ENCODE measurements at places on chromosomes 2 and 18.

GRCh38 chr18:48295586-48296311 is 113.4 kb downstream of the ZBTB7C start:
- DNase-seq = no peak

DNA sequence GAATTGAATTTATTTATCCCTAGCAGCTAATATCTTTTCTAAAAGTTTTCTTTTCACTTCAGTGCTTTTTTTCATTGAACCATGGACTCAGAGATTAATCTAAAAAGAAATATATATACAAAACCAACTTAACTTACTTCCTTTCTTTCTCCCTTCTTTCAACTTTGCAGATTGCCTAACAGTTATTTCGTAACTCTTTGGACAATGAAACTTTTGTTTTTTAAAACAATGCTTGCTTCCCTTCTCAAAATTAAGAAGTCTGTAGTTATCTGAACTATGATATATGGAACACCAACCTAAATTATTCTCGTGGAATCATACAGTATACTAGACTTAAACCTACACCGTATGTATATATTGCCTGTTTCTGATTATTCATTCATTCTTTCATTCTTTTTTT is 62.9 kb downstream of the MIB1 start:
- DNase-seq = no peak

DNA sequence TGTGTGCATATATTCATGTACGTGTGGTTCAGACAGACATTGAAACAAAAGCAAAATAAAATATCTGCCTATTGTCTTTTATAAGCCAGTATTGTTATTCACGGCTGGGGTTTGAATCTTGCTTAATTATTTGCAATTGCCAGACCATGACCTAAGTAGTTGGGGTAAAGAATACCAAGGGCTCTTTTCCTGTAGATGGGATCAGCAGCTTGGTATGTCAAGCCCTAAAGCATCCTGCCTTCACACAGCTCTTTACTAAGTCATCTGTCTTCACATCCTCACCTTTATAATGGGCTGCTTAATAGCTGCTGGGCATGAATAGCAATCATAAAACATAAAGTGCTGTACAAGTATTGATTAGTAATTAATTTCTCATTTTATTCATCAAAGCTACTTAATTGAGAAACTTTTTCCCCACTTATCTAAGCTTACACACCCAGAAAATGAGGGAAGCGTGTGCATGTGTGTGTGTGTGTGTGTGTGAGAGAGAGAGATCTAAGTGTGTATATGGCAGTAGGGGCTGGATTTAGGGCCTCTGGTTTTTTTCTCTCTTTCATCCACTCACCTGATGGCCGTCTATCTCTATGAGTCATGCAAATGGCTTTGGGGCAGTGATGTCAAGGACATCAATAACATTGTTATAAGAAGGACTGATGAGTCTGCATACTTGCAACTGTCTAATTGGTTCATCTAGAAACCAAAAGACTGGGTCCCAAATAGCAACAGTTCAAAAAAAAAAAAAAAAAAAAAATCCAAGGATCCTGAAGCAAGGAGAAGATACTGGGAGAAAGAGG is 244.1 kb upstream of the TNP1 start:
- DNase-seq = no peak

- DNase-seq = no peak
These were observed 161.0 kb downstream of the TPGS2 start for GRCh38 chr18:36667811-36668210.

DNA sequence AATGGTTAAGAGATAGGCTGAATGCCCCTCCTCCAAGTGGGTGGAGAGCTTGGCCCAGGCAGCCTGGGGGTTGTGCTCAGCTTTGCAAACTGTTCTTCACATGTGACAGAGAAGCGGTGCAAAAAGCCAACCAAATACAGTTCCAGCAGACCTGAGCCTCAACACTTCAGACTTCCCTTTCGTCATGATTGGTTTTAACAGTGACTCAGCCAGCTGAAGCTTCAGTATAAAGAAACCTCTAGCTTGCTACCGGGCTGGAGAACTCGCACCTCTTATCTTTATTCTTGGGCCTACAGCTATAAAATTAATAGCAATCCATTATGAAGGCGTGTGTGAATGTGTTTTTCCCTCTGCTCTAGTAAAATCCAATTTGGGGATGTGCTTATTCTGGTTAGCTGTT is 20.0 kb downstream of the SETBP1 start:
- no peak for DNase-seq

DNA sequence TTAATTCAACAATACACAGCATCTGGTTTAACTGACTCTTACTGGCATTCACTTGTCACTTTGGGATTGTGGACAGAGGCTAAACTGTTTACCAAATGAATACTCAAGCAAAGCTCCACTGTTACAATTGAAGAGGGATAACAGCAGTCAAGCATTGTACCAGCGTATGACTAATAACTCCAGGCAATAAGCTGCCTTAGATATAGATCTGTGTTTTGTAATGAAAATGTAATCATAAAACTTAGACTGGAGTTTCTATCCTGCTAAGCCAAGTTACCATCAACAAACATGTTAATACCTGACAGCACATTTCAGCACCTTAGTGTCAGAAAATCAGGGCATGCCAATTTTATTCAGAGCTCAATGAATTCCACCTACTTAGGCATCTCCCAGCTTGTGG is 889.5 kb downstream of the EPHA4 start:
- DNase-seq = no peak

DNA sequence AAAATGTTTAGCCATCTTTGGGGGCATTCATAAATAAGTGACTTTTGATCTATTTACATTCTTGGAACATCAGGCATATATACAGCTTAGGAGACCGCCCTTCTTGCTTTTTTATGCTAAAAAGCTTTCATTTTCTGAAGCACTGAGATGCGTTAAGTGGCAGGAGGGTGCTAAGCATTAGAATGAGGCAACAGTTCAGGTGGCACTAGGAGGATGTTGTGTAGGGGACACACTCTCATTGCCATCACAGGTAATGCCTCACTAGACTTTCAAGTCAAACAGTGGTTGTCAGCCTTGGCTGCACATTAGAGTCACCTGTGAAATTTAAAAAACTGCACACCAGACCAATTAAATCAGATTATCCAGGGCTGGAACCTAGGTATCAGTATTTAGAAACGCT is 39.1 kb downstream of the EHBP1 start:
- no peak for DNase-seq

GRCh38 chr2:170031288-170031687 is 146.7 kb upstream of the MYO3B start:
- no peak for DNase-seq

- DNase-seq = peak; percentile 21
These were observed 44.8 kb upstream of the KDM3A start for GRCh38 chr2:86396291-86396785.

- DNase-seq = no peak
These were observed 159.0 kb downstream of the METTL4 start for GRCh38 chr18:2412281-2412680.

DNA sequence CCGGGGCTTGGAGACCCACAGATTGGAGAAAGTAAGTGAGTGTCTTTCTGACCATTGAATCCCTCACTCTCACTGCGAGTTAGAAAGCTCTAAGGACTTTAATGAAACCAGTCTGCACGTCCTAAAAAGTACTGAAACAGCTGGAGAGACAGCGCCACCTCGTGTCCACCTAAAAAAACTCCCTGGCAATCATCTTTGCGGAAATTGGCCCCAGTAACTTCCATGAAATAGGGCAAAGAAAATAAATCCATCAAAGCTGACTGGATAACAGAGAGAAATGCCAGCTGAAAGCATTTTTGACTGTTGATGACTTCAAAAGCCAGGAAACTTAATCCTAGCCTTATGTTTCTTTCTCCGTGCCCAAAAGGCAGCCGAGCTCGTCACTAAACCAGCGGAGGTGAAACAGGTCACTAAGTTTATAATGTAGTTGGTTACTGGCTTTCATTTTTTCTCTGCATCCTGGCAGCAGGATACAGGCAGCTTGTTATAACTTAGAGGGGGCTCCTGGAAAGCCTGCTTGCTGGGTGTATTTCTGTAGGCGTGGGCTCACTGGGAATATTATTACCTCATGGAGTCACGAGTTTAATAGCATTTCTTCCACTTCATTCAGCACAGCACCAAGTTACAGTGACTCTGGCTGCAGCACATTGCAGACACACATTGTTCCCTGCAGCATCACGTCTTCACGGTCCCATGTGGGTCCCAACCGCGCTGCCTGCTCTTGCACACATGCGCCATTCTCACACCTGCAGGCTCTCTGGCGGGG is 266.5 kb downstream of the HRH4 start:
- peak; percentile 44 for DNase-seq

DNA sequence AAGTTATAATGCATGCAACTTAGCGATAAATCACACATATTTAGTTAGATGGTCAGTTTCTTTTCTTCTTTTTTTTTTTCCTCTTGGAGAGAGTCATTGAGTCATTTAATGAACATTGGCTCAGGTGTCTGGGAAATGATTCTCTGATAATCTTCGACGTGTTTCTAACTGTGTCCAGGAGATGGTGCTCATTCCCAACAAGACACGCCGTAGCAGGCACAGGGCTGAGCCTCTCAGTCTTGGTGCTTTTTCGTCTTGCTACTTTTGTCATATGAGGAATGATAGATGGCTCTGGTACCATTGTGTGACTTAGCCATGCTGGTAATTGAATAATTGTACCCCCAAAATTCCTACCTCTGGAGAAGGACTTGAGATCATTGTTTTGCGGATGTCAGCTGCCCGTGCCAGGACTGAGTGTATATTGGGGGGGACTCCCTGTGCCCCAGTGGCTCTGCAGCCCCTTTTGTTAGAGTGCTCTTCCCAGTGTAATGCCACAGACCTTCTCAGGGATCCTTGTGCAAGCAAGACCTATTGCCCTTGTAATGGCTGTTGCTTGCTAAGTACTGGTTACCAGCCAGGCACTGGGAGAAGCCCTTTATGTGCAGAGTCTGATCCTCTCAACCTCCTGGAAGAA is 107.6 kb upstream of the CYRIA start:
- DNase-seq = peak; percentile 24

DNA sequence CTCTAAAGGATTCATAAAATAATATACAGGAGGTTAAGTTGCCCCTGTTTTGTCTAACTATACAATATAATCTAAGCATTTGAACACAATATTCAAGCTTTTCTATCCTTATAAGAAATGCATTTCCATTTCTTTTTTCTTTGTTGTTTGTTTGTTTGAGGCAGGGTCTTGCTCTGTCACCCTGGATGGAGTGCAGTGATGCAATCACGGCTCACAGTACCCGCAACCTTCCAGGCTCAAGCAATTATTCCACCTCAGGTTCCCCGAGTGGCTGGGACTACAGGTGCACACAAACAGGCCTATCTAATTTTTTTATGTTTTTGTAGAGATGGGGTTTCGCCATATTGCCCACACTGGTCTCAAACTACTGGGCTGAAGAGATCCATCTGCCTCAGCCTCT is 307.8 kb downstream of the ZNF804A start:
- DNase-seq = no peak

GRCh38 chr2:76448956-76449355 is 738.2 kb upstream of the GCFC2 start:
- no peak for DNase-seq

DNA sequence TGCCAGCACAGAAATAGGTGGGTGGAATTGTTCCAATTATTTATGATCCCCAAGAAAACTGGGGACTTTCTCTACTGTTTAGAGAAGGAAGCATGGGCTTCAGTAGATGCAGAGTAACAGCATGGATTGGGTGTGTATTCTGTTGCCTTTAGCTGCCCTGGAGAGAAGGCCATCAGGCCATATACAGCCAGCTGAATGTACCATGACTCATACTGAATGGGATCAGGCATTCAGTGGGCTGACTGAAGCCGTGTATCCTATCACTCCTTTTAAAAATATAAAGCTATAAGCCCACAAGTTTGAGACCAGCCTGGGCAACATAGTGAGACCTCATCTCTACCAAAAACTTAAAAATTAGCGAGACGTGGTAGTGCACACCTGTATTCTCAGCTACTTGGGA is 16.7 kb upstream of the PLEKHM3 start:
- peak; percentile 63 for DNase-seq

GRCh38 chr2:32064713-32065112 is 1.4 kb downstream of the SPAST start:
- DNase-seq = no peak

DNA sequence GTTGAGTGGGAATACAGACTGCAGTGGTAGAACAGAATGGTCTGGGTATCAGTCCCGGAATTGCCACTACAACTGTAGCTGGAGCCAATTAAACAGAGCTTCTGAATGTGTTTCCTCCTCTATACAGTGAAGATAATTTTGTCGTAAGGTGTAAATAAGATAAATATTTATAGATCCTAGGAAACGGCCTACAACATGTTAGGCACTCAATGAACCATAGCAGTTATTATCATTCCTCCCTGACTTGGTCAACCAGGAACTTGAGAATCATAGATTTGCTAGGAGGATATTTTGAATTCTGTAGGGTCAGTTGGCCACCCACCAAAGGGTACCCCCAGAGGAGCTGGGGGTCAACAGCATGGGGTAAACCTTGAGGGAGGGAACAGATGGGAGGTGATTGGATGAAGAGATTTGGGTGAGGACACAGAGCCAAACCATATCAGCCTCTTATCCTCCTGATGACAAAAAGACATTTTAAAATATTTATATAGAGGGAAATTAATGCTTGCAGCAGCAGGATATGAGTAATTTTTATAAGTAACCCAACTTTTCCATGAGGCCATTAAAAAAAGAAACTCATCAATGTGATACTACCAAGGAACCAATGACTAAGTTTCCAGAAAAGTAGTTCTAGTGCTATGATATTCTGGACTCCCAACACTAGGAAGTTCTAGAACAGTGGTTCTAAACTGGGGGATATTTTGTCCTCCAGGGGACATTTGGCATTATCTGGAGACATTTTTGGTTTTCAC is 4.0 kb downstream of the DHRS9 start:
- no peak for DNase-seq

DNA sequence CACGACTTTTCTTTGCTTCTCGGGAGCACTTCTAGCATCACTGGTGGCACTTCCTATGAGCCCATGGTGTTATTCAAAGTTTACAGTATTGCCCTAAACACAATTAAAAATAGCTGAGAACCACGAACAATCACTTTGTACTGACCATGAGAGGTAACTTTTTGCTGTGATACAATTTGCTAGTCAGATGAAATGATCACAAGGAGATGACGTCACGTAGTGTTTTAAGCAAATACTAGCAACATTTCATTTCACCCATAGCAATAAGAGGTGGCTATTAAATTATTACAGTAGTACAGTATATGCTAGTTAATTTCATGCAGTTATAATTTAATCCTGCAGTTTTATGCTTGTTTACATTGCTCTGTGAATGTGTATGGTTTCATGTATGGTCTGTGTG is 108.9 kb upstream of the DOK6 start:
- DNase-seq = no peak

- DNase-seq = no peak
These were observed 2.1 kb downstream of the NCKAP1 start for GRCh38 chr2:183035954-183036669.

- DNase-seq = no peak
These were observed 31.3 kb downstream of the DTNA start for GRCh38 chr18:34741401-34741800.
